ENCODE measurements at places on chromosomes 3 and 15.

- no peak for DNase-seq
These were observed 29.1 kb downstream of the AAGAB start for GRCh38 chr15:67225336-67225735.

GRCh38 chr3:119653876-119654275, 6.5 kb downstream of the POPDC2 start:
- no peak for DNase-seq

GRCh38 chr15:77702211-77702957, 69.7 kb upstream of the LINGO1 start:
- no peak for DNase-seq

GRCh38 chr3:40695848-40696247, 171.1 kb downstream of the ZNF621 start:
- DNase-seq: no peak

DNA sequence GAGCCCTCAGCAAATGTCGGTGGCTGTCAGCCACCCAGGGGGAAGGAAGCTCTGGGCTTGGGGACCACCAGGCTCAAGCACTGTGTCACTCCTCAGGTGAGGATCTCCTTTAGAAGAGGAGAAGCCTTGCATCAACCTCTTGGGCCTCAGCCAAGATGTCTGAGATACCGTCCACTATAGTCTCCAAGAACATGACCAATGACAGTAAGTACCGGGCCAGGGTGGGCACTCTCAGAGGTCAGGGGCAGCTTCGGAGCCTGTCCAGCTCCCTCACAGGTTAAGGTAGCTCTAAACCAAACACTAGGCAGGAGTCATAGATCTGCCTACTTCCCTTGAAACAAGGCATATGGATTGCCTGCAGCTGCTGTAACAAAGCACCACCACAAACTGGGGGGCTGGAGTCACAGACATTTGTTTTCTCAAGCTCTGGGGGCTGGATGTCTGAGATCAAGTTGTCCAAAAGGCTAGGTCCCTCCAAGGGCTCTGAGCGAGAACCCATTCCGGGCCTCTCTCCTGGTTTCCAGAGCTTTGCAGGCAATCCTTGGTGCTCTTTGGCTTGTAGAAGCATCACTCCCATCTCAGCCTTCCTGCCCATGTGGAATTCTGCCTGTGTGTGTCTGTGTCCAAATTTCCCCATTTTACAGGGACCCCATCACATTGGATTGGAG, 1.3 kb downstream of the CFAP100 start:
- no peak for DNase-seq

- no peak for DNase-seq
These were observed 24.7 kb downstream of the CACNA2D2 start for GRCh38 chr3:50478671-50479260.

DNA sequence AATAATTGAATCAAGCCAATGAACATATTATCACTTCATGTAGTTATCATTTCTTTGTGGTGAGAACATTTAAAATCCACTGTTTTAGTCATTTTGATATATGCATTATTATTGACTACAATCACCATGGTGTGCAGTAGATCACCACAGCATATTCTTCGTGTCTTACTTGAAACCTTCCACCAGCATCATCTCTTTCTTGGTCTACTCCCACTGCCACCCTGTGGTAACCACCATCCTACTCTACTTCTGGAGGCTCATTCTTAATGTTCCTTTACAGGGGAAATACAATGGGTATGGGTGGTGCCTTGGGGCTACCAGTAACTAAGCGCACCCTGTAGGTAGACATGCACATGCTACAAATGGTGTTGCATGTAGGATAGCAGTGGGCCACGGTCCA, 25.4 kb downstream of the PXK start:
- DNase-seq: no peak

DNA sequence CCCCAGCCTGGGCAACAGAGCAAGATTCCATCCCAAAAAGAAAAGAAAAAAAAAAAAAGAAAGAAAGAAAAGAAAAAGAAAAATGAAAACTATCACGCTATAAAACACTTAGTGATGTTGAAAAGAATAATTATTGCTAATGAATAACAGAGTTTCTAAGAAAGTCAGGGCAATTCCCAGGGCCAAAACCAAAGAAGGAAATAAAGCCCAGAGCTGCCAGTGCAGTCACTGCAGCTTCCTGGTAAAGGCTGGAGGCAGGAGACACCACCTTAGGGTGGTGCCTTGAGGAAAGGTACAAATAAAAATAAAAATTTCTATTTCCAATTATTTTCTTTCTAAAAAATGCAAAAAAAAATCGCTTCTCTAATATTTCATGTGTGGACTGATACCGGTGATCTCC, 19.7 kb upstream of the UACA start:
- no peak for DNase-seq

GRCh38 chr3:33403756-33404155, 36.4 kb downstream of the UBP1 start:
- no peak for DNase-seq

DNA sequence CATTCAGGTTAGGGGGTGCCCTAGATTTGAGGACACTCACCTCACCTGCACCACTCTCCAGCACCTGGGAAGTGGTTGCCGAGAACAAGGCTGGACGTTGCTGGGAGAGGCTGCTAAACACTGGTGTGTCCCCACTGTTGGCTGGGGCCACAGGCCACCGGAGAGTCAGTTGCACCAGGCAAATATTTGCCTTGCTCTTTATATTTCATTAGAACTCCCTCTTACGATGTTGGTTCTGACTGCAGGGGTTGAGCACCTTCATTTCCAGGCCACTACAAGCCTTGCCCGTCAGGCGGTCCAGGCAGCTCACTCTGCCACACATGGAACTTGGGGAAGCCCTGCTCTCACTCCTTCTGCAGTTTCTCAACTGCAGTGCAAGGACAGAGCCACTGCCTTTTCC, 30.7 kb downstream of the HCN4 start:
- DNase-seq: no peak

Data from GM18507 (cell line).